ELR (cell line): ENCODE measurements at places on chromosomes 5 and 9.

- no peak for DNase-seq
Observed at GRCh38 chr9:132560616-132561202, 21.7 kb upstream of the BARHL1 start.

- no peak for DNase-seq
Observed at GRCh38 chr5:119420169-119420568, 32.1 kb upstream of the HSD17B4 start.

- DNase-seq, result peak; percentile 89
Observed at GRCh38 chr5:142360607-142361120, 35.8 kb upstream of the SPRY4 start.

GRCh38 chr5:179486596-179487051, 63.7 kb upstream of the RUFY1 start:
- no peak for DNase-seq

DNA sequence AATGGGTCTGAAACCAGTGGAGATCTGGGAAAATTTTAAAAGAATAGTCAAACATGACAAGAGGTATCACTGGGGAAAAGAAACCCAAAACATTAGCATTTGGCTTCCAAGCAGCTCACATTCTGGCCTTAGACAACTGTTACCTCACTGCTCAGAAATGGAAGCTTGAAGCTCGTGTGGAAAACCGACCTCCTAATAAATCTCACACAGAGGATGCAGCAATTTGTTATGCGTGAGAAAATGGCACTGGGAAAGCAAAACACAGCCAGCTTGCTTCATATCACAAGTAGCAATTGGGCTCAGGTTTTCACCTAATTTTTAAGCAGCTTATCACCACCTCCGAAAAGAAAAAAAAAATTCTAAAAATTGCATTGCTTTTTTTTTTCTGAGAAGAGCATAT, 103.3 kb upstream of the TAS2R1 start:
- no peak for DNase-seq

DNA sequence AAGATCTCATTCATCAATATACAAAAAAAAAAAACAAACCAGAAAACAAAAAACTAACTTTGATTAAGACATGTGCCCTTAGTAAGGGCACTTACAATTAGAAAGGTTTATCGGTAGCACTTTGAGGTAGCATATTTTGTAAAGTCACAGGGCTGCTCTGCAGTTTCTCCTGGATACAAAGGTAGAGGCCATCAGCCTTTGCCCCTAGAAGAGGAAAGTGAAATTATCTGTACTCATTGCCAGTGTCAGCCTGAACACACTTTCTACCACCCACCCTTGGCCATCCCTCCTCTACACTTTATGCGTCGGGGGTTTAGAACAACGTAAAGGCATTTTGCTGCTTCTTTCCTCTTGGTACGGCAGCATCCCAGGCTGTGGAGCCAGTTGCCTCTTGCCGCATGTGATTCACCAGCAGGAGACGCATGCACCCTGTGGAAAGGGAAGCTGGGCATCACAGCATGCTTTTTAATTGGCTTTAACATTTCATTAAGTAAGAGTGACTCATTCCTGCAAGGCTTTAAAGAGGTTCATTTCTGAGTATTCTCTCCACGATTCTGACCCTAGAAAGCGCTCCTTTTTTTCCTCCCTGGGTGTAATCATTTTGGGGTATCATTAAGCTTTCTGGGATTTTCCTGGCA, 84.6 kb downstream of the CEMIP2 start:
- peak; percentile 78 for DNase-seq

DNA sequence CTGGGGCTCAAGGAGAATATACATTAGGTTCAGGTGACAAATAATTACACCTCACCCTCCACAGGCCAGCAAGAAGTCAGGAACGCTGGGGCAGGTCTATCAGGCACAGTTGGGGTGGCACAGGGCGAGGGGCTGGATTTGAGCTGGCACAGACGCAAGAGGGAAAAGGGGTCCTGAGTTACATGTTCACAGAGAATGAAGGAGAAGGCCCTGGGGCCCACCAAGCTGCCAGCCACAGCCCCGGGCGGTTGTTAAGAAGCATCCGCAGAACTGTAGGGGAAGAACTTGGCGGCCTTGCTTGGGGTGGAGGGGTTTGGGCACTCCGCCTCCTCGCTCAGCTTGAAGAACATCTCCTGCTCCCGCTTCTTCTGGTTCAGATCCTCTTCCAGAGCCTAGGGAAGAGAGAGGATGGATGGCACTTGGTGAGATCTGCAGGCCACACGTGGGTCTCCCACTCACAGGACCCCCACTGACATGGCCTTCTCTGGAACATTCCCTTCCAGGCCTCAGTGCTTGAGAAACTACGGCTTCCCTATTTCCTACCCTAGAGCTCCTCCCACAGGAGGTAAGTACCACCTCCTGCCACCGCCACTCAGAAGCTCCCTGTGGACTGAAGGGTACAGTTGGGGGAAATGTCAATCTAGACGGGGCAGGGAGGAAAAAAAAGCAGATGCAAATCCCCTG, 38.3 kb upstream of the FBXW11 start:
- no peak for DNase-seq

- DNase-seq, result no peak
Observed at GRCh38 chr9:98569491-98569890, 139.2 kb downstream of the GABBR2 start.

DNA sequence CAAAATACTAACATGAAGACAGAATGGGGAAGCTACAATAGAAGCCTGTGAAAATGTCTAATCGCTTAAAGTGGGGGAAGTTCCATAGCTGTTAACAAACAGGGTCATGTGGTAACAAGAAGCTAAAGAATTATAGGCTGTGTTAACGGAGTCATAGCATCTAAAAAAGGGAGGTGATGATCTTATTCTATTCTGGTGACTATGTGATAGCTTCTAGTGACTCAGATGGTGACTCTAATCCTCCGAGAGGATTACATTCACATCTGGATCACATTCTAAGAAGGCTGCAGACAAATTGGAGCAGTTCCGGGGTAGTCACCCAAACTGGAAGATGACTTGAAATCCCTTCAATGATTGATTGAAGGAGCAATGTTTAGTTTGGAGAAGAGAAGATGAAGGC, 142.1 kb downstream of the LIFR start:
- peak; percentile 62 for DNase-seq

- no peak for DNase-seq
Observed at GRCh38 chr5:73204332-73204731, 31.3 kb downstream of the TMEM174 start.

GRCh38 chr5:74116266-74116665, 490.3 kb downstream of the ARHGEF28 start:
- DNase-seq, result no peak

DNA sequence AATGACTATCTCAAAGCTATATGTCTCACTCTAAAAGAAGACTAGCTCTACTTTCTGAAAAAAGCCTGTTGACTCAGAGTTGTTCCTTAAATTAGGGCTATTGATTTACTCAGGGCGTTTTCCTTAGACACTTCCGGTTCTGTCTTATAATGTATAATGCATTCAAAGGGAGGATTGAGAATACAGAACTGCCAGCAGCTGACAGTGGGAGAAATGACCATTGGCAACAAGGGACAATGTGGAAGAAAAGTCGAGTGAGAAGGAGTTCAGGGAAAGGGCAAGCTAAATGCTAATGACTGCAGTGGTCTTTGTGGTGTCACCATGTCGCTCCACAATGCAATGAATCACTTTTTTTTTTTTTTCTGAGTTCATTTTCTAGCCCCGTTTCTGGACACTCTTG, 65.7 kb upstream of the ANKH start:
- no peak for DNase-seq

DNA sequence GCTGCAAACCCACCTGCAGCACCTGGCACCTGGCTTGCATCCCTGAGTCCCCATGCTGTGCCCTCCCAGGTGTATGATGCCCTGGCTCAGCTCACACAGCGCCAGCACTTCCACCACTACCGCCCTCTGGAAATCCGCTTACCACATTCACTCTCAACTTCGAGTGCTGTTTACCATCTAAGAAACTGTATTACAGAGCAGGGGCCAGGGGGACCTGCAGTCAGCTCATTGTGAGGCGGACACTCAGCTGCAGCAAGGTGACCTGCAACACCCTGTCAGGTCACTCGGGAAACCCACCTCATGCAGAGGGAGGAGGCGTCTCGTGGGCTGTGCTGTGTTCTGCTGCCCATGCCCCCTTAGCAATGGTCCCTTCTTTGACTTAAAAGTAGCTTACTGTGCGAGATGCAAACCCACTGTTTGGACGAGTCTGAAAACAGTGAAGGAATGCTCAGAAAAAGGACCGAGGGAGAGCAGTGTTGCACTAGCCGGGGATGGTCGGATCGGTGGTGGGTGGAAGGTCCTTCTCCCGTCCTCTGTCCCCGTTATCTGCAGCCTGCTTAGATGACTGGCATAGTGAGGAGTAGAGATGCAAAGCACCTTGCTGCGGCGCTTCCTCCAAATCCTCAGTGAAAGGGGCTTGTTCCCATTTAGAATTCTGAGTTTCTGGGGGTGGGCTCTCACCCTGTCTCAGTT, 55.2 kb upstream of the CTSL start:
- DNase-seq, result no peak

GRCh38 chr9:20508242-20508641, 114.1 kb downstream of the MLLT3 start:
- DNase-seq, result peak; percentile 28

GRCh38 chr9:99113414-99114048, 8.6 kb downstream of the TGFBR1 start:
- DNase-seq, result no peak

DNA sequence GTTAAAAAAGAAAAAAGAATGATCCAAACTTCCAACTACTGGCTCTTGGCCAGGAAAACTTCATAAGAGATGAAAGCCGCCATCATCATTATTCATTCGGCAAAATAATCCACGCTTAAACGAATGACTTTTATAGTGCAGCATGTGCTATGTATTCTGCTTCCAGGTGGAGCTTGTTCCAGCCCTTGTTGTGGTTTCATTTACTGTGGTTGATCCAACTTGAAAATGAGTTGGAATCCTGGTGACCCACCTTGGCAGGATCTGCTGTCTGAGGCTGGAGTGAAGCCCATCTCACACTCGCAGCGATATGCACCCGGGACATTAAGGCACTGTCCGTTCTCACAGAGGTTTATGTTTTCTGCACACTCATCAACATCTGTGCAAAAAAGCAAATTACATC, 209.6 kb downstream of the FBN2 start:
- DNase-seq, result no peak

- peak; percentile 98 for DNase-seq
Observed at GRCh38 chr9:129838707-129839259, 3.5 kb downstream of the USP20 start.

DNA sequence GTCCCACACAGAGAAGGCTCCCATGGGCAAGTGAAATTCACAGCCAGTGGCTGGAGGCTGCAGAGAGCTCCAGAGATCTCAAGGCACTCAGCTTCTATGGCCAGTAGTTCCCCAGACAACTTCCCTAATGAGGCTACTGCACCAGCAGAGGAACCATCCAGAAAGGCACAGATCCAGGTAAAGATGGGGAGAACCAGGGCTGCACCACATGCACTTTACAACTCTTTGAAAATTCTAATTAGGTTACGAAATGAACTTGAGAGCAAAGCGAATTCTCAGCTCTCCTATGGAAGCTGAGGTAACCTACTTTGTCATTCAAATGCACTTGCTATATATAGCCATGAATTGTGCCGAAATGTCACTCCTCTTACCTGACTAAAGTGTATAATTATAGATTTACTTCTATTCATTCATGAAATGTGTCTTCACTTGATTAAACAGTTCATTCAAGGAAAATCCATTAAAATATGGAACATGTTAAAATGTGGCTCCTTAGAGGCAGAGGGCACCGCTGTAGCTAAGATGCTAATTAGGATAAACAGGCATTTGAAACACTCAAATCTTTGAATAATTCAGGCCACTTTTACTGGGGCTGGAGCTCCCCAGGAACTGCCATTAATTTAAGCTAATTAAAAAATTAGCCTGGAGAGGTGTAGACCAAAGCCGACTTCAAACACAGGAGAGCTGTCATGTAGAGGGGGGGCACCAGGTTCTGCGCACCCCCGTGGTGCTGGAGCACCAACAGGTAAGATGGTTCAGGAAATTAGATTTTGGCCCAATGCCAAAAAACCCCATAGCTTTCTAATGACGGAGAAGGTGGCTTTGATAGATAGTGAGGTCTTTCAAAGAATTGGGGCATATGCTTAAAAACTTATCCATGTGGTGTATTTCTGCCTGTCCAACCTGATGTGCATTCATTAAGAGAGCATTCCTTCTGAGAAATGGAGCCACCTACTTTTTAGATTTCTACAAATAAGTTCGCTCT, 204.1 kb downstream of the GABBR2 start:
- no peak for DNase-seq

GRCh38 chr5:150780816-150781221, 2.3 kb downstream of the SMIM3 start:
- DNase-seq, result peak; percentile 88

DNA sequence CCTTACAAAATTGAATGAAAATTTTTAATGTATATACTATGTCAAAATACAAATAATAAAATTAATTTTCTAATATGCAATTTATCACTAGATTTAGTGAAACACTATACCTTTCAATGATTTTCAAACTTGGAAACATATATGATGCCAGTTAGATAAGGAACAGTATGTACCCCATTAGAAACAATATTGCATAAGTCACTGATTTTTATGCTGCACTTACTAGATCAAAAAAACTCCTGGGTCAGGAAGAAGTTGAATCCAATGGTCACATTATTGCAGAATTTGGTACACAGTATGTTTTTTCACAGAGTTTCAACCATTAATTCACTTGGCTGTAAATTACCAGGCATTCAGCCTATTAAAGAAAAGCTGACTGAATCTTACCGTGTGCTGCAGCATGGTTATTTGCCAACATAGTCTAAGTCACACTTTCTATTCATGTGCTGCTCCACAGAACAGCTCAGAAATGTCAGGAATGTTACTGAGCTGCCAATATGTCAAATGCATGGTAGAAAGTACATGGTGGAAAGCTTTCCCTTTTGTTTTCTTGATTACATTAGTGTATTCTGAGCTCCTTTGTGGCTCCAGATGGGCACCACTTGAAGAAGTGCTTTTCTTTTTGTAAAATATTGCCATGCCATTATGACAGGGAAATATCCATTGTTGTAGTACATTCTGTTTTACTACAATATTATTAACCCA, 9.9 kb upstream of the PRR16 start:
- peak; percentile 64 for DNase-seq

DNA sequence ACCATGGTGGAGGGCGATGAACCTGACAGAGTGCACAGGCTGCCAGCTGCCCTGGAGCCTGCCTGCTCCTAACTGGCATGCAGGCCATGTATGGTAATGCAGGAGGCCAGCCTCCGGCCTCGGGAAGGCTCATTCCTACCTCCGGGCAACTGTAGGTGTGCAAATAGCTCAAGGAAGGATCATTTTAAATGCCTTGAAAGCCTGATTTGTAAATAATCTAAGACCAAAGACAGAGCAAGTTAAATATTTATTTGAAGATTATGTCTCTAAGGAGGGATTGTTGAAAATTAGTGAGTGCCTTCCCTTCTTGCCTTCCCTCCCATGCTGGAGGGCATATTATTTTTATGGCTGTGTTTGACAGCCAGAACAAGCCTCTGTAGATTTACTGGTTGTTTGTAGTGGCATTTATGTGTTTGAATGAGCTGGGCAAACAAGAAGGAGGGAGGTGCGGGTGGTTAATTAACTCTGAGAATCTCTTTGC, 285.7 kb upstream of the TUT7 start:
- DNase-seq, result no peak

DNA sequence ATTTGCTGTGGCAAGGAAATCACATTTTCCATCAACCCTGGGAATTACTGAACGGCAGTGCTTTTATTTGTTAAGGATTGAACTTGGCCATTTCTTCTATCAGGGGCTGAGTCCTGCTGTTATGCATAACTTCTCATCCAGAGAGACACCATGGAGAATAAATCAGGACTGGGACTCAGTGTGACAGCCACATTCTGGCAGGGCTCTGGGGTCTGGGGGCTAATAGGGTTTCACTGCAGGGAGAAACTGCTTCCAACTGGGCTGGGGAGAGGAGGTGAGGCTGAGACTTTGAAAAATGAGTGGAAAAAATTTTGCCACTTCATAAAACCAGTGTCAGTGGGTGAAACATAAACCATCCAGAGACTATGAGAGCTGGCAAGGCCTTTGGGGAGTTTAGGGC, 95.7 kb upstream of the ALDH1B1 start:
- DNase-seq, result no peak
